CD4-positive, alpha-beta T cell treated with Interferon alpha-2 for 1 hour (primary cell): ENCODE measurements at places on chromosomes 4 and X.

DNA sequence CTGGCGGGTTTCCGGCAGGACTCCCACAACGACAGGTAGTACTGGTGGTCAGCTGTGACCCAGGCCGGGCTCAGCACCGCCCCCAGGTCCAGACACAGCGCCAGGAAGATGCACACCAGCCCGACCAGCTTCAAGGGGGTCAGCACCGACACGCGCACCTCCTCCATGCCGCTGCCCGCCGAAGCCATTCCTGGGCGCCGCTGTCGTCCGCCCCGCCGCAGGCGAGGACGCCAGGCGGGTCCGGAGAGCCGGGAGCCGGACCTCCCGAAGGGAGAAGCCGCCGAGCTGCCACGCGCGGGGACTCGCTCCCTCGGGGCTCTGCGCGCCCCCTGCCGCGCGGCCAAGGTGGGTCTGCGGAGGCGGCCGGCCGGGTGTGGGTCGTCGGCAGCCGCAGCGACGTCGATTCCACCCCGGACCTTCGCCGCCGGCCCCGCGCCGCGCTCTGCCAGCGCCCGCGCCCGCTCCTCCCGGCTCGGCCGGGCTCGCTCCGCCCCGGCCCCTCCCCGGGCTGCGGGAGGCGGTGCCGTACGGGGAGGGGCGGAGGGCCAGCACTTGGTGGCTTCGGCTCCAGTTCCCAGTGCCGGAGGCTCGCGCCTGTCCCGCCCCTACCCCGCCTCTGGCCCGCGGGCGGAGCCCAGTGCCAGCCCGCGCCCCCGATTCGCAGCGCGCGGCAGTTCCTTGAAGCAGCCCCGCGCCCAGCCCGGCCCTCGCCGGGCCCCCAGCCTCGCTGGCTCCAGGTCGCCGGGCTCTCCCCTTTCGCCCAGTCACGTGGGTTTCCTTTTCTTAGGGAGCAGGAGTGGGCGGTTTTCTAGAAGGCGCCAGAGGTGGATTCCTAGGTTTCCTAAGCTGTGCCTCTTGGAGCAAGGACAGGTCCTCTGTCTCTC is at the start of gene TMEM47:
Gene TMEM47 (minus strand): TSS at position 444 of the 884 bp plus-strand sequence. CDS start 256 bp downstream, at position 188.
- no peak for DNase-seq

DNA sequence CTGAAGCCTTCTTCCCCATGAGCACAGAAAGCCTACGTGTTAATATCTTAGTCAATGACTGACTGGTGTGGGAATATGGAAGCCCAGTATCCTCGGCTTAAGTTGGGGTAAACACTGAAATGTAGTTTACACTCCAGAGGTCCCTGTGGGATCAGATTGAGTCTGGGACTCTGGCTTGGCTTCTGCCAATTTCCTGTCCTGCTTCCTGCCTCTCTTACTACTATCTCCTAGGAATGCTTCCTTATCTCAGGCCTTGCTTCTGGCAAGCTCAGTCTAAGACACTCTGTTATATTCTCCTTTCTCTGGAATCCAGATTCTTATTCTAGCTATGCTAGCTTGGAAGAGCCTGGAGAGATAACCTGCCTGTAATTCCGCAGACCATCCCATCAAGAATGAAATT is 174.0 kb upstream of the LDB2 start:
- no peak for DNase-seq

- no peak for DNase-seq
Measured at GRCh38 chr4:4259484-4260100, 11.6 kb upstream of the TMEM128 start.

DNA sequence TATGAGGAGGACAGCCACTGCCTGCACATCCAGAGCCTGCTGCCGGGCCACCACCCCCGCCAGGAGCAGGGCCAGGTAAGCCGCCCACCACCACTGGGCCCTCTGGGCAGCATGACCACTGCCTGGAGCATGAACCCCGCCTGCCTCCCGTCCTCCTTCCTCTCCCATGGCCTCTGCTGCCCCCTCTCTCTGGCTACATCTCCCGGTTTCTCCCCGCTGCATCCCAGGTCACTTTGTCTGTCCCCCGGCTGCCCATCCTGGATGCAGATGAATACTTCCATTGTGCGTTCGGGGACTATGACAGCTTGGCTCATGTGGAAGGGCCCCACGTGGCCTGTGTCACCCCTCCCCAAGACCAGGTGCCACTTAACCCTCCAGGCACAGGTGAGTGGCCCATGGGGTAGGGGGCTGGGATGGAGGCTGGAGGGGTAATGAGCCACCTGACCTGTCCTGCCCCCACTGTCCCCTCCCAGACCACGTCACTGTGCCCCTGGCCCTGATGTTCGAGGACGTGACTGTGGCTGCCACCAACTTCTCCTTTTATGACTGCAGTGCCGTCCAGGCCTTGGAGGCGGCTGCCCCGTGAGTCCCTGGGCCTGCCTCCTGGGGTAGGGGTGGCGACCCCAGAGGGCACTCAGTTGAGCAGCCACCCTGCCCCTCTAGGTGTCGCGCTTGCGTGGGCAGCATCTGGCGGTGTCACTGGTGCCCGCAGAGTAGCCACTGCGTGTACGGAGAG is 6.0 kb downstream of the PLXNB3 start:
- peak; percentile 1 for DNase-seq

DNA sequence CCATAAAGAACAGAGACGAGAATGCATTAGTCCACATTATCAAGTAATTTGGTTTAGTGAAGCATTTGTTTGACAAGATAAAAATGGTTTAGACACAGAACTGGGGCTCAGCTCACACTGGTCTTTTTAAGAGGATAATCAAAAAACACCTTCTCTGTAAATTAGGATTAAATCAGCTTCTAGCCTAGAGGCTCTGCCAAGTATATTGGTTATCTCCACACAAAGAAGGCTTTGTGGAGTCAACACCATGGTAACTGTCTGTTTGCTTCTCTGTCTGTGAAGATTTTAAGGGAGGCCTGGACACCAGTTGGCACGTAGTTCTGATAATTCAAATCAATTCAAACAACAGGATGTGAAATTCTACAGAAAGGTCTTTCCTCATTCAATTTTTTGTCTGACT is 687.0 kb downstream of the DMD start:
- no peak for DNase-seq
